Activated CD8-positive, alpha-beta memory T cell treated with anti-CD3 and anti-CD28 coated beads for 24 hours (primary cell): ENCODE measurements at places on chromosomes 2 and 18.

DNA sequence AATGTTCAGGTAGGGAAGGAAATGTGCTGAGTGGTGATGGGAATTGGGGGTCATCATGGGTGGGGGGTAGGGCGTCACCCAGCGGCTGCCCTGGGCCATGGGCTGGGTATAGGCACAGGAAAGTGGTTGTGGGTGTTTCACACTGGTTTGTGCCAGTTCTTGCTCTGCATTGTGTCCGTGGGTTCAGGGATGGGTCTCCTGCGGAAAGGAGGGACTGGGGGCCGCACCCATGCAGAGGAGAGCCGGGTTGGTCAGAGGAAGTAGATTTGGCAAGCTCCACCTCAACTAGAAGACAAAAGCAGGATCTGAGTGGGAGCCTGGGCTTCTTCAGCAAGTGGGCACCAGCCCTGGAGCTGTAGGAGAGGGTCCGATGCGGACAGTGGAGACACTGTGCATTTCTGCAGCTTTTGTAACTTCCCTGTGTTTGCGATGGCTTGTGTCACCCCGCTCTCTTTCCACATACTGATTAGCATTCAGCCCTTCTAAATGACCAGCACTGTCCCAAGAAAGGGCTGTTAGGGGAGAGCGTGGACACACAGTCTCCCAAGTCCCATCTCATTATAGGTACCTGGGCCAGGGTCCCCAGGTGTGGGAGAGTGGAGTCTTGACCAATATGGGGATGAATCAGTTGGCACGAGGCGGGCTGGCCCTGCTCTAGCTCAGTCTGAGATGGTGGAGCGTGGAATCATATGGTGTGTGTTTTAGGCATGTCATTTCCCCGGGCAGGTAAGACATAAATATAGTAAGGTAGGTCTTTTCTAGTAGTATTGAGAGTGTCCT lies 67.2 kb downstream of the LRRFIP1 start:
- DNase-seq: no peak

DNA sequence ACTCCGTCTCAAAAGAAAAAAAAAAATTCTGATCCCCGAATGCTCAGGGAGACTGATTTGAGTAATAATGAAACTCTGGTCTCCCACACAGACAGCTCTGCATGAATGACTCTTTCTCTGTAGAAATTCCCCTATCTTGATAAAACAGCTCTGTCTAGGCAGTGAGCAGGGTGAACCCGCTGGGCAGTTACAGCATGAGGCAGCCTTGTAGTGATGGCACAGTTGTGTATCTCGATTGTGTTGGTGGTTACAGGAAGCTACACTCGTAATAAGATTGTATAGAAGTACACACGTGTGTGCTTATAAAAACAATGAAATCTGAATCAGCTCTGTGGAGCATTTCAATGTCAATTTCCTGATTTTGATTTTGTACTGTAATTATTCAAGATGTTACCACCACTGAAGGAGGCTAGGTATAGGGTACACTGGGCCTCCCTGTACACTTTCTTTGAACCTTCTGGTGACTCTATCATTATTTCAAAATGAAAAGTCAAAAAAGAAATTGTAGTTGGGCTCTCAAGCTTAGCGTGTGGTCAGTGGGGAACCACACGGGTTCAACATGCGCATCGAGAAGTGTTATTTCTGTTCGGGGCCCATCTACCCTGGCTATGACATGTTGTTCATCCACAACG lies 34.9 kb upstream of the ATP8B1 start:
- peak; percentile 67 for DNase-seq

GRCh38 chr2:9239616-9240015 lies 33.0 kb downstream of the ASAP2 start:
- DNase-seq: no peak

DNA sequence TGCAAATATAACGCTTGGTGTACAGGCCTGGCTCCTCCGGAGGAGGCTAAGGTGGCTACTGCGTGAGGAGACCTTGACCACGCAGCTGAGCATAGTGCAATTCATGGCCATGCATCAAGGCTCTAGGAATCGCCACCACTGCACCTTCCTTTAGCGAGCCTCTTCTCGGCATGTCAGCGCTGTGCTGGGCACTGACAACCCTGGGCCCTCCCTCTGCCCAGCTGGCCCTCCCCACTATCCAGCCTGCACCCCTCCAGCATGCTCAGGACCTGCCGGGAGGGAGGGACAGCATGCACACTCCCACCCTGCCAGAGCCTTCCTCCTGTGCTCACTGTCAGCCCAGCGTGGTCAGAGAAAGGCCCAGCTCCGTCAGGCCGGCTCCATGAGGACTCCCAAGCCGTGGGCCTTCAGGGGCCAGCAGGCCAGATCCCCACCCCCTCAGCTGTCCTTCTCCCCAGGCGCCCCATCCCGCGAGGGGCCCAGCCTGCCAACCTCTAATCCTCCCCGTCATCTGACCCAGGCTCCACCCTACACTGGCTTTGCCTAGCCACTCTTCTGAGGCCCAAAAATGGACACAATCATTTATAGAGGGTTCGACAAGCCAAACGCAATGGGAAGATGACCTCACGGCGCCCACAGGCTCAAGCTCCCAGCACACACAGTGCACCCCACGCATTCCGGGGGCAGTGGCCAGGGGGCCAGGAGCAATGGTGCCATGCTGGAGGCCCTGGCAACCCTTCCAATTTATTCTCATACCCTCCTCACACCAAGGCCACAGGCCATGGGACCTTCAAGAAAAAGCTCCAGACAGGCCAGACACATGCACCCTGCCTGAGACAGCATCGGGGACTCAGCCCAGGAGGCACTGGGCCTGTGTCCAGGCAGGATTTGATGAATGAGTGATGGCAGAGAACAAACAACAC lies 3.5 kb downstream of the BIN1 start:
- DNase-seq: peak; percentile 44

- no peak for DNase-seq
Measured at GRCh38 chr2:208556983-208557484, 150.4 kb downstream of the PTH2R start.

GRCh38 chr2:33051586-33052360 lies 105.0 kb downstream of the LTBP1 start:
- DNase-seq: no peak

DNA sequence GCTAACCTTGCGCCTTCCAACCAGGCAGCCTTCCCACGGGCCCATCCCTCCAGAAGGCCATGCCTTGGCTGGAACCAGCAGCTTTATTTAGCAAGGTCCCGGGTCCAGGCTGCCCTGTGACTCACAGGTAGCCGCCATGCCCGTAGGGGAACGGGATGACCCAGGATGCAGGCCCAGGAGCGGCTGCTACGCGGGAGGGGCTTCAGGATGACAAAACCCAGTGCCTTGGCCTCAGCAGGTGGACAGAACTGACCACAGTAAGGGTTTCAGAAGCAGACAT lies 63.3 kb downstream of the RTP5 start:
- DNase-seq: no peak

DNA sequence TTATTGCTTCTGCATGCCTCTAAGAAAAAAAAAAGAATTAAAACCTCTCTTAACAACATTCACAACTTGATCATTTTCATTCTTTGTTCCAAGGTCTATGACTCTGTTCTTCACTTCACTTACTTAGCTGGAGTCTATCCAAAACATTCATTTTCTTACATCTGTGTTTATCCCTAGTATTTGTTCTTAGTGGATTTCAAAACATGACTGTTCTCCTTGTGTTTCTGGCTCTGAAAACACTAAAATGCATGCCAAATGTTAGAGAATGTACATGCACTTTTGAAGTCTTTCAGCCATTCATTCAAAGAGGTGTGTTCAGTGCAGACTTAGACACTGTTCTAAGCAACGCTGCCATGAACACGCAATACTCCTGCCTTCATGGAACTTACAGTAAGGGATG lies 138.8 kb downstream of the CNTNAP5 start:
- DNase-seq: no peak

- DNase-seq: no peak
Measured at GRCh38 chr2:50489092-50489491, 542.8 kb downstream of the NRXN1 start.

DNA sequence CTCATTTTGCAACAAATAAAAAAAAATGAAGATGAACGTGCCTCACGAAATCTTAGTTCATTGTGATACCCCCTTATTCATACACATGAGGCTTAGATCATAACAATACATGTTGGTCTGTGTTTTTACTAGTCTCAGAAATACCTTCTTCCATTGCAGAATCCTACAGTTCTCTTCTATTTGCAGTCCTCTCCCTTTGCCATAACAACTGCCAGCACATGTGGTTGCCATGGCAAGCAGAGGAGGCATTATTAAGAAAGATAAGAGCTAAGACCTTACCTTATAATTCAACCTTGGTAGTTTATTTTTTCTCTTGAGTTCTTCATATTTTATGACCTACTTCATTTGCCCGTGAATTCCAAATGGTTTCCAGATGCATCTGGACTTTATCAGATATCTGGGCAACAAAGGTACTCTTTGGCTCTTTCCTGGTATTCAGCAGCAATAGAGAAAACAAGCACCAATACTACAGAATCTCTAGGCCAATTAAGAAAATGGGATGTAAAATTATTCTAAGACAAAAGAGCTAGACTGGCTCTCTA lies 524.0 kb downstream of the CMPK2 start:
- no peak for DNase-seq

DNA sequence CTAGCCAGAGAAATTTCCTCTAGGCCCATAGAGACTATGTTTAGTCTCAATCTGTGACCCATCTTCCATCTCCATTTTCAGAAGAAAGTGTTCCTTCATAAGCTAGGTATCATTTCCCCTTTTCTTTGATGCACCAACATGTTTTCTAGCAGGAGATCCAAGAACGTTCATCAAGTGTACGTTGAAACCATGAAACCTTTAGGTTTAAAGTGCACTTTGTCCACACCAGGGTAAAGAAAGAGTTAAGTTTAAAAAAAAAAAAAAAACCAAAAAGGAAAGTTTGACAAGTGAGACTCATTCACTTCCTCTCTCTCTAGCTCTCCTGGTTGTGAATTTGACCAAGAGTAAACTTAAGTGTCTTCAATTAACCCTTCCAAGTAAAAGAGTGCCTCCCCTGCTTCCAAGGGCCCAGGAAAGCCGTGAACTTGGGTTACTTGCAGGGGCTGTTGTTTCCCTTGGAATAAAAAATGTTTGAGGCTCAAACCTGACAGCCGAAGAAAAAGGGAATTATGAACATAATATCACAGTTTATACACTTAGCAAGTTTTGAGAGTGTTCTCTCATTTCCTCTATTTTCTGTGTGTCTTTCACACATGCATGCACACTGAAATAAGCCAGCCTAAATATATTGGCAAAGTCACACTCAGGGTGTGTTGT lies 56.7 kb downstream of the LBH start:
- DNase-seq: no peak

- DNase-seq: no peak
Measured at GRCh38 chr2:29689666-29690065, 231.7 kb downstream of the ALK start.

DNA sequence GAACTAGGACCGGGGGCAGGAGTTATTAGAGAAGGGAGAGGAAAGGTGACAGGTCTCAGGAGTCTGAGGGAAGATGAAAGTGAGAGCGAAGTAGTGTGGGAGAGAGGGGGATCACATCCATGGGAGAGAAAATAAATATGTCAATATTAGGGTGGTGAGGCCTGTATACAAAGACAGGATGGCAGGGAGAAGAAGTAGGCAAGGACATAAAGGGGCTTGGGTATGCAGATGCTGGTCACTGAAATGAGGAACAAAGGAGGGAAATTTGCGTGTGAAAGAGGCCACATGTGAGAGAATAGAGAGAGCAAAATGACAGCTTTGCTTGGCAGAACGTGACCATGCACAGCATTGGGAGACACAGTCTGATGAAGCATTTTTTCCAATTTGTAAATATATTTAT lies 13.6 kb downstream of the METAP1D start:
- no peak for DNase-seq

DNA sequence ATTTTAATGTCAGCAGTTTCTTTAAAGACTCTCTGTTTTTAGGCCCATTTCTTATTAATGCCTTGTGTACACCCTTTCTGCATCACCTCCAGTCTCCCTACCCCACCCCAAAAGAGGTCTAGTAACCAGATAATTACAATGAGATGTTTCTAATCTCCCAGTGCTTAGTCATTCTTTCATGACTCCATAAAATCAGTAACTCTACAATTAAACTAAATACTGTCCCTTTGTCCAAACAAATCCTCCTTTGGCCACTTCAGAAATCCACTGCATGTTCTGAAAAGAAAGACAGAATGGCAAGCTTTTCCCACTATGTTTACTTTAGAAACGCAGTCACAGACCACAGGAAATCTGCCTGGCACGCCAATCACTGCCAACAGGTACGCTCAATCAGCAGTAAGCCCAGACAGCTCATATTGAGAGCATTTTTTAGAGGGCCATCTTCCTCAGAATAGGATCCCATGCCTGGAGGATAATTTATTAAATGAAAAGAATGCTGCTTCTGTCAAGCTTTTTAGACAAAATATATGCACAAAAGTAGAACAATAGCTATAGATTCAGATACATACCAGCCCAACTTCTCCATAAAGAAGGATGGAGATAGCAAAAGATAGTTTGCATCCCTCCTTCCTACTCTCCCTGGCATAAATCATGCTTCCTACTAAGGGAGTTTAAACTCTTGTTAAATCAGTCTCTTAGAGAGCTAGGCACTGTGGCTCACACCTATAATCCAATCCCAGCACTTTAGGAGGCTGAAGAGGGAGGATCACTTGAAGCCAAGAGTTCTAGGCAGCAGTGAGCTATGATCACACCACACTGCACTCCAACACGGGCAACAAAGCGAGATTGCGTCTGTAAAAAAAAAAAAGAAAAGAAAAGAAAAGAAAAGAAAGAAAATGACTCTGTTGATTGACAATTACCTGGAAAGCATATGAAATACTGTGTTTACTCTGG lies 14.6 kb downstream of the CLASP1 start:
- DNase-seq: no peak

DNA sequence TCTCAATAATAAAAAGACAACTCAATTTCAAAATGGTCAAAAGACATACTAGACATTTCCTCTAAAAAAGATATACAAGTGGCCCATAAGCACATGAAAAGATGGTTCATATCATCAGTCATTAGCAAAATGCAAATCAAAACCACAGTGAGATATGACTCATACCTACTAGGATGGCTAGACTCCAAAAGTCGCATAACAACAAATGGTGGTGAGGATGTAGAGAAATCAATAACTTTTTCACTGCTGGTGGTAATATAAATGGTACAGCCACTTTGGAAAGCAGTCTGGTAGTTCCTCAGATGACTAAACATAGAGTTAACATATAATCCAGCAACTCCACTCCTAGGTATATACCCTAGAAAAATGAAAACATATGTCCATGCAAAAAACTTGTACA lies 242.3 kb upstream of the NOL4 start:
- no peak for DNase-seq

GRCh38 chr18:22542406-22542835 lies 124.7 kb upstream of the CTAGE1 start:
- DNase-seq: no peak

- no peak for DNase-seq
Measured at GRCh38 chr2:106363791-106364190, 104.4 kb downstream of the RGPD3 start.
